ENCODE measurements at places on chromosomes 3 and 15.
A peak's percentile ranks its signal among the peaks of the same experiment; 100 is the strongest.

- no peak for DNase-seq
Measured at GRCh38 chr15:58295637-58296215, 136.1 kb upstream of the LIPC start.

DNA sequence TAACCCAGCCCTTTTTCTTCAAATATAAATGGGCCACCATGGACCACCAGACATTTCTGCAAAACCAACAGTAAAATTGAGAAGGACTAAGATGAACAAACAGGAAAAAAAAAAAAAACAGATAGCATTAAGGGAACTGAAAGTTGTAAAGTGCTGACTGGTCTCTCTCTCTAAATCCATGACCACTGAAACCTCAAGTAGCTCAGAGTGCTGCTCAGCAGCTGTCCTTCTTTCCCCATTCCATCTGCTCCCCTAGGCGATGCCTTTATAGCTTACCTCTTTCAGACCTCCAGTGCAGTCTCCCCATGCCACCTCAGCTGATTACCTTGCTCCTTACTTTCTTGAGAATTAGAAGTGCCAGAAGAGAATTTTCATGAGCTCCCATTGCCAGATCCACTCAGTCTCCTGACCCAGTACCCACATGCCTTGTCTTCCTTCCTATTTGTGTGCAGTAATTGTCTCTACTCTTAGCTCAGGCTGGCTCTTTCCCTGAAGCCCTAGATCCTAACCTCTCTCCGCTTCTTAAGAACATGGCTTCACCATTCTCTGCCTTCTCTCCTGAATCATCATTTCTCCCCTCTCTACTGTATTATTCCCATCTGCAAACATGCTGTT lies 23.9 kb upstream of the XIRP1 start:
- DNase-seq: no peak

- peak; percentile 74 for DNase-seq
Measured at GRCh38 chr15:41115161-41115651, 874 bp downstream of the INO80 start.

- no peak for DNase-seq
Measured at GRCh38 chr15:77392762-77393470, 27.0 kb downstream of the PEAK1 start.

DNA sequence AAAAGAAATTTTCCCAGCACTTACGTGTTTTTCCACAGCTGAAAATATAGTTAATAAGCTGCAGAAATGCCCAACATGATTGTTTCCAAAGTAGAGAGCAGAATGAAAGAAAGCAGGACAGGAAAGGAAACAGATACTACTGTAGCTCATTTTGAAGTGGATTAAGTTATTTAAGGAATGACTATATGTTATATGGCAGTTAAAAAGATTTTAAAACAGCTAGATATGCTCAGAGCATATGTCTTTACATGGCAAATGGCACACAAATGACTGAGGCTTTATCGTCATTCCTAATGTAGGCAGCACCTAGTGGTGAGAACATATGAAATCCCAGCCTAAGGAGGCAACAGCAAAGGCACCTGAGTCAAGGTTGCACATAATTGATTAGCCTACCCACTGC lies 106.6 kb upstream of the SEMA6D start:
- DNase-seq: no peak

DNA sequence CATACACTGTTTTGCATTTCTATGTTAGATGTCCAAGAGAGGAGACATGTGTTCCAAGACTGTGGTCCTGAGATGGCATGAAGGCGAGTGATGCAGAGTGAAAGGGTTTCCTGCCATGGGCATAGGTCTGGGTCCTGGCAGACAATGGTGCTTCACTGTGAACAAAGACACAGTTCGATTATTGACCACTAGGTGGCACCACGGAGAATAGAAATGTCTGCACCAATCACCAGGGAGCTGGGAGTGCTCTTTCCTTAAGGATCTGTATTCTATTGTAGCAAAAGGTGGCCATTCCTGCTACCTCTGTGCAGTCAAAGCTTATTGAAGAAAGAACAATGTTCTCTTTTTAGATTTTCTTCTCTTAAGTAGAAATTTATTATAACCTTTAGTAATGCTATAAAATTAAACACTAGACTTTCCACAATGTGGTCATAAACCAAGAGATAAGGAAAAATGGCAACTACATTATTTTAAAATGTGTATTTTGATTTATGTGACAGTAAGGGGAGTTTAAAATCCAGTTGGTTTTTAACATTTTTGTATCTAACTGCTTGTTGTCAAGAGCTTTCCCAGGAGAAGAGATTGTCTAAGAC lies 88.7 kb downstream of the GABRG3 start:
- no peak for DNase-seq

GRCh38 chr3:52890735-52891134 lies 6.6 kb downstream of the STIMATE start:
- no peak for DNase-seq

DNA sequence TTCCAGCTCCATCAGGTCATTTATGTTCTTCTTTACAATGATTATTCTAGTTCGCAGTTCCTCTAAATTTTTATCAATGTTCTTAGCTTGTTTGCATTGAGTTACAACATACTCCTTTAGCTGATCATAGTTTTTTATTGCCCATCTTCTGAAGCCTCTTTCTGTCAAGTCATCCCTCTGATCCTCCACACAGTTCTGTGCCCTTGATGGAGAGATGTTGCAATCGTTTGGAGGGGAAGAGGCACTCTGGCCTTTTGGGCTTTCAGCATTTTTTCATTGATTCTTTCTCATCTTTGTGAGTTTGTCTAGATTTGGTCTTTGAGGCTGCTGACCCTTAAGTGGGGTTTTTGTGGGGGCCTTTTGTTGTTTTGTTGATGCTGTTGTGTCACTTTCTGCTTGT lies 234.6 kb upstream of the CBLB start:
- no peak for DNase-seq

- DNase-seq: no peak
Measured at GRCh38 chr15:29058903-29059539, 173.2 kb downstream of the APBA2 start.

DNA sequence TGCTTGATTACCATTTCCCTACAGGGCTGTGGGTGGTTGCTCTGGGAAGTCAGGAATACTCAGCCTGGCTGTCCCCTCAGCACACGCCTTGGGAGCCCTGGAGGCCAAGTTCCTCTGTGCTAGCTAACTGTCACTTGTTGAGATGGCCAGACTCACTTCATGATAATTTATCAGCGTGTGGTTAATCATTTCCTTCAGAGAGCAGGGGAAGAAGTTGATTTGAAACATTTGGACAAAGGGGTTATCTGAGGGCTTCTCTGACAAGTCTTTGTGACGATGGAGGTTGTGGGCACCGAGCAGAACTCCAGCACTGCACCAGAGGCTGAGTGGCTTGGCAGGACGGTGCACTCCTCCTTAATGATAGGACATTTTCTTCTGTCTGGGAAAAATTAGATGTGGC lies 61.9 kb downstream of the WHAMM start:
- DNase-seq: no peak

DNA sequence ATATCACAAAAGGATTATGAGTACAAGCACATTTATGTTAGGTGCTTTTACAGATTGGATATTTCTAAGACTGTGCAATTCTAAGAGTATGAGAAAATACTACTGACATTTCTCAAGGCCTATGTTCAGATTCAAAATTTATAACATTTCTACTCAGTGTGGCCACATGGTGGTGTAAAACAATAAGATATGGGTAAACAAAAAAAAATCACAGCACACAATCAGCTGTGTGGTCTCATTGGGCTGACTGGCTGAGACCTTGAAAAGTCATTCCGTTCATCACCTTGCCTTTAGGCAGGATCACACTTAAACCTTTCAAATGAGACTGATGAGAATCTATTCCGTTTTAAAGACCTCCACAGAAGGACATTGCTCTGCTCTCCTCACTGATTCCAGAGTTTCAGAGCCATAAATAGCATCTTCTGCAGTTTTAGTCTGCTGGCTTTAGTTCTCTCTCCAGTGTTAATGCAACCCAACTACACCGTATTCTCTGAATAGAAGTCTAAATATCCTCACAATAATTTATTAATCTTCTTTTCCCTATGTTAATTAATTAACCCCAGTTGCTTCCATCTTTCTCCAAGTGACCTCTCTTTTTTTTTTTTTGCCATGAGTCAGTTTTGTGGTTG lies 158.2 kb downstream of the SPATA16 start:
- no peak for DNase-seq

- DNase-seq: no peak
Measured at GRCh38 chr3:132803889-132804288, 81.7 kb upstream of the NPHP3 start.

- peak; percentile 37 for DNase-seq
Measured at GRCh38 chr3:190345027-190345821, 23.0 kb upstream of the CLDN1 start.

GRCh38 chr3:23004971-23005370 lies 198.2 kb upstream of the UBE2E2 start:
- DNase-seq: no peak

GRCh38 chr15:40931300-40932142 lies 2.4 kb downstream of the DLL4 start:
- DNase-seq: no peak

- no peak for DNase-seq
Measured at GRCh38 chr3:162558016-162558415, 1061.4 kb downstream of the OTOL1 start.

- DNase-seq: no peak
Measured at GRCh38 chr3:44016818-44017217, 224.9 kb upstream of the TOPAZ1 start.

DNA sequence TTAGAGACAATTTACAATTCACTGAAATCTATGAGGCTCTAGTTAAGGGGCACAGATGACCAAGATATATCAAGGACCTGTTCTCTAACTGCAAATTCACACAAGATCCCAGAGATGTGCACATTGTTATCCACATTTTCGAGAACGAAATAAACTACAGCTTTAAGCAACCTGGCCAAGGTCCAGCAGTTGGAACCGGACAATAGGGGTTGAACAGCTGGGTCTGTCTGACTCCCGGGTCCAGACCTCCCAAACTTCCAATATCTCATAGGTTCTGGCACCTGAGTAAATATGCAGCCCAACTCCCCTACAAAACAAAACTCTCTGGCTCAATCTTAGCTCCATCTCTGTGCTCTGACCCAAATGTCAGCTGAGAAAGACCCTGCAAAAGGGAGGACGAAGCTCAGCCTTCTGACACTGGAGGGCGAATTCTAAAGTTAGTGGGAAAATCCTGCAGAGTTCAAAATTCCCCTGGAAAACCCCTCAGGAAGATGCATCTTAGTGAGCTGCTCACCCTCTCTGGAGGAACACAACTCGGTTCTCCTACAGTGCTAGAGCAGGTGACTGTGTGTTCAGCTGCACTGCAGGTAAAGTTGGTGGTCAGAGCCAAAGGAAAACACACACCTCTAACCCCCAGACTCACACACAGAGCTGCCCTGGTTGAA lies 14.2 kb upstream of the SPATA12 start:
- DNase-seq: no peak

GRCh38 chr3:84985795-84986194 lies 27.0 kb downstream of the CADM2 start:
- no peak for DNase-seq

DNA sequence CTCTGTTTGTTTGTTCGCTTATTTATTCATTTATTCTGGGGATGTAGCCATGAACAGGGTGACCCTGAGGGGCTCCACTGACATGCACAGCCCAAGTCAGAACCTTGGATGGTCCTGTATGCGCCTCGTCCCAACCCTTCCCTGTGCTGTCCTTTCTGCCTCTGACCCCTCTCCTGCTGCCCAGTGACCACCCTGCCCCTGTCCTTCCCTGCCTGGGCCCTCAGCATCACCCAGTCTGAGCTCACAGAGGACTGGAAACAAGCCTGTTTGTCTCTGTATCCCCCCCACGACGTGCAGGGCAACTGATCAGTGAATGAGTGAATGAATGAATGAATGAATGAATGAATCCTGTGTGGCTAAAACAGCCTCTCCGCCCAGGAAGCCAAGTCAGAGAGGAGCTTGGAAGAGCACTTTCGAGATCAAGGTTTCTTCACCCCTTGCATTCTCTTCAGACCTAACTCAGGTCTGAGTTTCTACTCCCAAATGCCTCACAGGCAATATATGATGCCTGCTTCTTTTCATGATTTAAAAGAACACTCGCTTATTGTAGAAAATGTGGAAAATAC lies 157.7 kb downstream of the SMAD6 start:
- DNase-seq: no peak

DNA sequence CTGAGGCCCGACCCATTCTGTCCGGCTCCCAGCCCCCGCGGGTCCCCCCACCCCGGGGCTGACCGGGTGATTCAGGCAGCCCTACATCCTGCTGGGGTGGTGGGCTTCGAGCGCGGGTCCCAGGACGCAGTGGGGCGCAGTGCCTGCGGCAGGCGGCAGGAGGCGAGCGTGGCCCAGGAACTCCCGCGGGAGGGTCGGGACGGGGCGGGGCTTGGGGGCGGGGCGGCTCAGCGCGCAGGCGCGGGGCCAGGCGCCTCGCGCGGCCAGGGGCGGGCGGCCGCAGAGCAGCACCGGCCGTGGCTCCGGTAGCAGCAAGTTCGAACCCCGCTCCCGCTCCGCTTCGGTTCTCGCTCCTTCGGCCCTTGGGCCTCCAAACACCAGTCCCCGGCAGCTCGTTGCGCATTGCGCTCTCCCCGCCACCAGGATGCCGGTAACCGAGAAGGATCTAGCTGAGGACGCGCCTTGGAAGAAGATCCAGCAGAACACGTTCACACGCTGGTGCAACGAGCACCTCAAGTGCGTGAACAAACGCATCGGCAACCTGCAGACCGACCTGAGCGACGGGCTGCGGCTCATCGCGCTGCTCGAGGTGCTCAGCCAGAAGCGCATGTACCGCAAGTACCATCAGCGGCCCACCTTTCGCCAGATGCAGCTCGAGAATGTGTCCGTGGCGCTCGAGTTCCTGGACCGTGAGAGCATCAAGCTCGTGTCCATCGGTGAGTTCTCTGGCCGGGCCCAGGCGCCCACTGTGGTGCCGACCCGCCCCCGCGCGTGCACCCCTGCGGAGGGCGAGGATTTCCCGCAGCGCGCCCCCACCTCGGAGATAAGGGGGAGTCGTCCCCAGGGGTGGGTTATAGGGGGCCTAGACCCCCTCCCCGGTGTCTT lies at the start of gene FLNB:
Gene FLNB, plus strand, starts transcription at position 282 of the 885 bp plus-strand sequence. Its CDS starts 143 bp downstream, at position 425.
- peak; percentile 85 for DNase-seq

GRCh38 chr3:100709842-100710260 lies 557 bp downstream of the TFG start:
- peak; percentile 76 for DNase-seq

DNA sequence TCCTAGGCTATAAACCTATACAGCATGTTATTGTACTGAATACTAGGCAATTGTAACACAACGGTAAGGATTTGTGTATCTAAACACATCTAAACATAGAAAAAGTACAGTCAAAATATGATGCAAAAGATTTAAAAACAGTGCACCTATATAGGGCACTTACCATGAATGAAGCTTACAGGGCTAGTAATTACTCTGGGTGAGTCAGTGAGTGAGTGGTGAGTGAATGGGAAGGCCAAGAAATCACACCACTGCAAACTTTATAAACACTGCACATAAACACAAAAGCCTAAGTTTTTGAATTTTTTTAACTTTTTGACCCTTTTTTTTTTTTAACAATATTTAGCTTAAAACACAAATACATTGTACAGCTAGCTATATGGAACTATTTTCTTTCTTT lies 204.7 kb upstream of the CTNNB1 start:
- DNase-seq: no peak

GRCh38 chr3:42894698-42895579 lies 11.0 kb upstream of the ZNF662 start:
- no peak for DNase-seq

GRCh38 chr3:129608936-129609590 lies 2.6 kb upstream of the PLXND1 start:
- DNase-seq: no peak
